ENCODE measurements at places on chromosomes 2 and 18. TPM values are rescaled to one million over a fixed set of nuclear protein-coding genes. Genes with fewer than 3 reads are reported as not detected.

DNA sequence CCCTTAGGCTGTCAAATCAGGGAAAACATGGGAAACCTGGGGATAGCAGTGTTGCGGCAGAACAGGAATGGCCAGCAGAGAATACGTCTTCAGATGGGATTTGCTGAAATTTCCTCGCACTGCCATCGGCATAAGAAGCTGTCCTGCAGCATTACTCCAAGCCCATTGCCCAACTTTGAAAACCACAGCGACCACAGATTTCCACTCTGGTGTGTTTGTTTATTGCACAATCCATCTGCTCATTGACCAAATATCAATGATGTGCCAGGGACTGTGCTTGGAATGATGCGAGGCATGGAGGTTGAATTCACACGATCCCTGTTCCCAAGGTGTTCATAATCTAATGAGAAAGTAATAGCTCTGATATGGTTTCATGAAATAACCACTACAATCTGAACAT lies 383.3 kb upstream of the MYT1L start:
- no peak for DNase-seq

DNA sequence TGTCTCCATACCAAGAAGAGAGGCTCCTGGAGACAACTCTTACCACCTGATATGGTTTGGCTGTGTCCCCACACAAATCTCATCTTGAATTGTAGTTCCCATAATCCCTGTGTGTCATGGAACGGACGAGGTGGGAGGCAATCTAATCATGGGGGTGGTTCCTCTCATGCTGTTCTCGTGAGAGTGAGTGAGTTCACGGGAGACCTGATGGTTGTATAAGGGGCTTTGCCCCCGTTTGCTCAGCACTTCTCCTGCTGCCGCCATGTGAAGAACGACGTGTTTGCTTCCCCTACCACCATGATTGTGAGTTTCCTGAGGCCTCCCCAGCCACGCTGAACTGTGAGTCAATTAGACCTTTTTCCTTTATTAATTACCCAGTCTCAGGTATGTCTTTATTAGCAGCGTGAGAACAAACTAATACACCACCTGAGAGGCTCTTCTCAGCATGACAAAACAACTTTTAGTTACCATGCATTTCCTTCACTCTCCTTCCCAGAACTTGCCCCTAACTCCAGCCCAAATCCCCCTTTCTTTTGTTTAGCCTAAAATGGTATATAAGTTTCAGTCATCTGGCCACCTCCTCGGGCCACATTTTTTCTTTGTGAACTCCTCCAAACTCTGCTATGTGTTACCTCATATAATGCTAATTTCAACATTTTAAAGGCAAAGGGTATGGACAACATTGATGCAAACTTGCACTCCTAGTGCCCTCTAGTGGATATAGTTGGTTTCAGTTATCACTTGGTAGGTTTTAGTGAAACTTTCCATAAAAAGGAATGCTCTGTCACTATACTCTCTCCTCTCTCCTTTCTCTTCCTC lies 58.6 kb upstream of the SLC25A52 start:
- peak; percentile 72 for DNase-seq

DNA sequence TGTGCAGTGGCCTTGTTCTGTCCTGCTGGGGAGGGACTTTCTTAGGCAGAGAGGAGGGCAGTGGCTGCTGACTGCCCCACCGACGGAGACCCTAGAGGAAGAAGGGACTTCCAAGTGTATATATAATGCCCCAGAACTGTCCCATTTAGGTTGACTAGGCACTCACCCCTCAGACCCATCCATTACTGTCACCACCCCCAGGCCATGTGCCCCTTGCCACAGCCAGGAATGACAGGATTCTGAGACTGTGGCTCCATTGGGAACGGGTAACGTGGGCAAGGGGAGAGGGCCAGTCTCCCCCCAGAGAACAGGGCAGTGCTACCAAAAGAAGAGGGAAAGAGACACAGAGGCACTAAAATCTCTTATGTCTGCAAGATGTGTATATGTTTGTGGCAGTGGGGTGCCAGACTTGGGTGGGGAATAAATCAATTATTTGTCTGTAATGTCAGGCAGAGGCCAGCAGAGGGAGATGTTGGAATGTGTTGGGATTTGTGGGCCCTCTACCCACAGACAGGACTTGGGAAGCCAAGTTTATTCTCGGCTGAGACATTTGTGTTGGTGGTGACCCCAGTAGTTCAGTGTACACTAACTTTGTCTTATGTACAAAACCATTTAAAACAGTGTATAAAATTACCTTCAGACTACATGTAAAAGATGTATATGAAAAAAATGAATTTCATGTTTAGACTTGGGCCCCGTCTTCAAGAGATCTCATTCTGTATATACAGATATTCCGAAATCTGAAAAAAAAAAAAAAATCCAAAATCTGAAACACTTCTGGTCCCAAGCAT lies 24.0 kb upstream of the TMEM37 start:
- peak; percentile 83 for DNase-seq

- DNase-seq = no peak
These were observed 39.6 kb upstream of the PDK1 start for GRCh38 chr2:172516299-172516698.

GRCh38 chr2:147469471-147469870 lies 375.4 kb upstream of the ACVR2A start:
- peak; percentile 86 for DNase-seq

- DNase-seq = no peak
These were observed 69.4 kb upstream of the EPAS1 start for GRCh38 chr2:46227674-46228289.

- DNase-seq = peak; percentile 20
These were observed 400.9 kb upstream of the SMIM21 start for GRCh38 chr18:75828379-75828778.

DNA sequence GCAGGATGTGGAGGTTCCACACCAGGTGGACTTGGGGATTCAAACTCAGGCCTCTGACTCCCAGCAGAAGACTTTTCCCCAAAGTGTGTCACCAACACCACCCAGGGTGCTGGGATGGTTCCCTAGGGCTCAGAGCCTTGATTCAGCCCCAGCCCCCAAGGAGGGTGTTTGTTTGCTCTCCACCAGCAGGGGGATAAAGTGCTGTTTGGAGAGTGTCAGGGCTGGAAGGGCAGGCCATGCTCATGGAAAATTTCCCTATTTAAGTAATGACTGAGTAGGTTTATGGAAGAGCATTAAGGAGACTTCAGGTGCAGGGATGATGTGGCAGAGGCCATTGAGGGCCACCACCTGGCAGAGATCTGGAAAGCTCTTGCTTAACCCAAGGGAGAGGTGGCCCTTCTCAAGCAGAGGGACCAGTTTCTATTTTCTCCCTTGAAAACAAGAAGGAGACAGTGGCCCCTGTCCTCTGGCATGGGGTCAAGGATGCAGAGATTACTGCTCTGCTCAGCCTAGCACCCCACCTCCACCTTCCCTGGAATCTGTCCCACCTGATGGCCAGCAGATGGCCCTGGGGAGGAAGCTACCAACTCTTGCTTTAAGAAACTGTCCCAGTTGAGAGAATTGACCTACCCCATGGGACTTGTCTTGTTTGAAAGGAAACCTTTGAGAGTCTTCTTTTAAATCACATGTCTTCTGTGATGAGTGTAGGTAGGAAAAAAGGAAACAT lies 122.1 kb downstream of the ACOXL start:
- peak; percentile 76 for DNase-seq

DNA sequence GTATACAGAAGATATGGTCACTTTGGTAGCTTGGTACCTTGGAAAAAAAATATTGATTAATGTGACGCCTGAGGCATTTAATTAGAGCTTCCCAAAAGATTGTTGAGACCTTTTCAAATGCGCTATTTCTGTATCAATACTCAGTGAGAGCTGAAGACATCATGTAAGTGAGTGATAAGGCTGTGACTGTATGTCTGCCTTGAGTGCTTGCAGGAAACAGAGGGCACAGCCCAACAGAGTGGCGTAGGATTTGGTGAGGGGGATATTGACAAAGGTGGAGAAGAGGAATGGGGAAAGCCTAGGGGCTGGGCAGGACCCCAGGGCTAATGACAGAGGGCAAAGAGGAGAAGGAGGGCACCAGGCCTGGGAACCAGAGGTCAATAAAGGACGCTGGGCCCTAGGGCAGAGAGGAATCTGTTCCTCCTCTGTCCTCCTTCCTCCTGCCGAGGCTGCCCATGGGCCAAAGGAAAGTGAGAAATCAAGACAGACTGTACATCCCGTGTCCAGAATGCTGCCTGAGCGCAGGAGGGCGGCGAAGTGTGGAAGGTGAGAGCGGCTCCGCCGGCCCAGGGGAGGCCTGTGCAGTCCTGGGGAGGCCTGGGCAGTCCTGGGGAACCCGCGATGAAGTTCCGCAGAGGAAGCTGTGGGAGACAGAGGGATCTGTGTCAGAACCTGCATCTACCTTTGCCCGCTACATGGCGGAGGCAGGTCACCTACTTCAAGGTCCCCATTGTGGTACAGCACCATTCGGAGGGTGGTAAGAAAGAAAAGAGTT lies 228.6 kb upstream of the PIEZO2 start:
- no peak for DNase-seq

- DNase-seq = no peak
These were observed 850.4 kb downstream of the ERBB4 start for GRCh38 chr2:211688196-211688595.

GRCh38 chr2:57050007-57050406 lies 866.2 kb downstream of the CCDC85A start:
- DNase-seq = no peak

- no peak for DNase-seq
These were observed 19.8 kb downstream of the RPIA start for GRCh38 chr2:88711289-88711688.

DNA sequence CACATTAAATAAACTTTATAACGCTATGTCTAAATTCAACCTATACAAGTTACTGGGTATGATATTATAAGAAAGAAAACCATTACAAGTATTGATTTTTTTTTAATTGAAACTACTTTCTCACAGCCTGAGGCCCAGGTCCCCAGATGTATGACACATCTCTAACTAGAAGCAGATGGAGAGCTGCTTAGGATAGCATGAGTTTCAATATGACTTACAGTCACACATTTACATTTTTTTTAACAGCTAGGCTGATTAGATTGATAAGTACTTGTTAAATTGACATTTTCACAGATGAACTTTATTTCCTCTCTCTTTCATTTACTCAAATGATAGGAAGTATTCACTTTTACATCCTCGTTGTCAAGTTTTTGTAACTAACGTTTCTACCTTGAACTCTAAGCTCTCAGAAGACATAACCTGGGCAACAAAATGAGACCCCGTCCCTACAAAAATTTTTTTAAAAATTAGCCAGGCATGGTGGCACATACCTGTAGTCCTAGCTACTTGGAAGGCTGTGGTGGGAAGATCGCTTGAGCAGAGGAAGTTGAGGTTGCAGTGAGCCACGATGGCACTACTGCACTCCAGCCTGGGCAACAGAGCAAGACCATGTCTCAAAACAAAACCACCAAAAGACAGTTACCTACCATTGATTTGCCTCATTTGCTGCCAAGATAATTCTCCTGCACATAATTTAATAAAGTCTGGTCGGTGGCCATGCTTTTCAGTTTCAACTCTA lies 52.4 kb downstream of the STK39 start:
- DNase-seq = no peak

- no peak for DNase-seq
These were observed 28.6 kb downstream of the KCMF1 start for GRCh38 chr2:84999553-84999955.

GRCh38 chr2:7795778-7796563 lies 878.8 kb downstream of the RNF144A start:
- DNase-seq = no peak

- peak; percentile 74 for DNase-seq
These were observed 41.3 kb downstream of the VPS54 start for GRCh38 chr2:63977904-63978303.

DNA sequence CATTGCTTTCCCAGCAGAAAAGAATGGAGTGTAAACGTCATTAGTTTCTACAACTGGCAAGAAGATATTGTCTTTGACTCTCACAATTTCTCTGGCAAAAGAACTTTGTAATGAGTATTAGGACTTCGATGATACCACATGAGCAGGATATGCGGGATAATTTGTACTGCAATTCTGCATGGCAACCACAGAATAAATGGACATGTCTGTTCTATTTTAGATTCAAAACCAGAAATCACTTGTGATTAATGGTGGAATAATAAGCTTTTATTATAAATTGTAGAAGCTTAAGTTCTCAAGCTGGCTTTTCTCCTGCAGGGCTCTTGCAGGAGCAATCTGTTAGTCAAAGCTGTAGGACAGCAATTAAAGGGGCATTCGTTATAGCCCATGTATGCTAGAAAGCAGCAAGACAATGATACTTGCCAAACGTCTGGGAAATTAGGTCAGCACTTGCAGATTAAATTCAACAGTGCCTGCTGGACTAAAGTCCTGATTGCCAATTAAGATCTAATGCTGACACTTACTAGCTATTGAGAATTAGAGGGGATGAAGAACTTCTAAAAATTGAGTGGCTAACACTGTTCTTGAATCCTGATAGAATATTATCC lies 177.9 kb downstream of the PTH2R start:
- no peak for DNase-seq

DNA sequence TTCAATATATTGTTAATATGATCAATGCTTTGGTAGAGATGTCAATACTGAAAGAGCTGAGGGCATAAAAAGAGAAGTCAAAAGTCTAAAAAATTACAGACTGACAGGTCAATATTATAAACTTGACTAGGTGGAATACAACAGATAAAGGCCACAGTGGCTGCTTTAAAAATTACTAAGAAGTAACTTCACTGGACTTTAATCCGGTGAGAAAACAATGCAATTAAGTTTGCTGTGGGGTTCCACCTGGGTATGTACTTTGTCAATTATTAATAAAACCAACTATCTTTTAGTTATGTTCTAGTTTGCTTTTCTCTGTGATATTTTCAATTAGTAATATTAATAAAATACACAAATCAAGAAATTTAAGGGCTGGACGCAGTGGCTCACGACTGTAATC lies 44.7 kb downstream of the RAPH1 start:
- no peak for DNase-seq

DNA sequence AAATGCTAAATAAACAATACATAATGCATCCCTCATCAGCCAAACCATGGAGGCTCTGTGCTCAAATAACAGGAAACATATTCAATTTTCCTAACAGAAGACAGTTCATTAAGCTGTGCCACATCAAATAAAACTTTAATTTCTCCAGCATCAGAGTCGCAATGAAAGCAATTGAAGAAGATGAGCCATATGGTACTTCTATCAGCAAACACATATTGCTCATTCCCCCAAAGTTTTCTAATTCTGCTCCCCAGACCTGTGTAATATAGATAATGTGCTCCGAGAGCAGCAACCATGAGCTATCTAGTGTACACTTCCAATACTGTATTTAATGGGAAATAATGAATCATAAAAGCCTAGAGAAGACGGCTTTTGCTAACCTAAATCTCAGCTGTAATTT lies 263.2 kb downstream of the MEIS1 start:
- DNase-seq = no peak

GRCh38 chr18:2979129-2979528 lies 33.8 kb downstream of the LPIN2 start:
- no peak for DNase-seq

The RSAD2 gene
- total RNA-seq = 0.35 TPM

The CSRNP3 gene
- 8.5 TPM for total RNA-seq

The CDC42EP3 gene
- 22.4 TPM for total RNA-seq

The CROCC2 gene
- total RNA-seq = not detected

The C18orf54 gene
- total RNA-seq = 31.9 TPM

The SMC6 gene
- 38.3 TPM for total RNA-seq

The ACTR3 gene
- 165 TPM for total RNA-seq

The UGT1A8 gene
- not detected for total RNA-seq

The CLEC4F gene
- not detected for total RNA-seq

The CPLX4 gene
- total RNA-seq = not detected

The PLB1 gene
- 0.42 TPM for total RNA-seq

The FOXI3 gene
- 2.6 TPM for total RNA-seq

The CNRIP1 gene
- total RNA-seq = not detected

The CDKL4 gene
- total RNA-seq = not detected

The OTOS gene
- total RNA-seq = not detected

The SPDYA gene
- total RNA-seq = 0.54 TPM

The DNAJC5G gene
- total RNA-seq = 0.45 TPM

The TOGARAM2 gene
- total RNA-seq = 0.86 TPM

The CACNB4 gene
- total RNA-seq = 0.59 TPM
